ENCODE measurements at places on chromosomes 3 and 15. TPM values are rescaled to one million over a fixed set of nuclear protein-coding genes. Genes with fewer than 3 reads are reported as not detected.

Gene CYP11A1
- not detected for total RNA-seq

Gene SLC12A8
- total RNA-seq, result 1.3 TPM

Gene NEO1
- total RNA-seq, result 3.4 TPM

Gene CEP19
- 5.4 TPM for total RNA-seq

Gene NEDD4
- 14.9 TPM for total RNA-seq

Gene NFKBIZ
- total RNA-seq, result 51.3 TPM

Data from activated CD8-positive, alpha-beta memory T cell treated with anti-CD3 and anti-CD28 coated beads, Interleukin-2, amount 10 ng/mL, durations not matched to agents 7 days and 5 days (primary cell).